Stimulated activated naive CD8-positive, alpha-beta T cell treated with anti-CD3 and anti-CD28 coated beads, Interleukin-15, Interleukin-2, amounts not matched to agents 100 U/mL and 50 U/mL, for 24 hours (primary cell): ENCODE measurements at places on chromosomes 11 and 22.

- DNase-seq = peak; percentile 14
These were observed 94.3 kb downstream of the SLC17A6 start for GRCh38 chr11:22432291-22433093.

GRCh38 chr22:48488611-48489511 lies 1338.8 kb downstream of the BRD1 start:
- DNase-seq = no peak

- no peak for DNase-seq
These were observed 23.8 kb downstream of the IGHMBP2 start for GRCh38 chr11:68927280-68928135.

GRCh38 chr11:110217223-110217877 lies 79.1 kb downstream of the RDX start:
- no peak for DNase-seq

DNA sequence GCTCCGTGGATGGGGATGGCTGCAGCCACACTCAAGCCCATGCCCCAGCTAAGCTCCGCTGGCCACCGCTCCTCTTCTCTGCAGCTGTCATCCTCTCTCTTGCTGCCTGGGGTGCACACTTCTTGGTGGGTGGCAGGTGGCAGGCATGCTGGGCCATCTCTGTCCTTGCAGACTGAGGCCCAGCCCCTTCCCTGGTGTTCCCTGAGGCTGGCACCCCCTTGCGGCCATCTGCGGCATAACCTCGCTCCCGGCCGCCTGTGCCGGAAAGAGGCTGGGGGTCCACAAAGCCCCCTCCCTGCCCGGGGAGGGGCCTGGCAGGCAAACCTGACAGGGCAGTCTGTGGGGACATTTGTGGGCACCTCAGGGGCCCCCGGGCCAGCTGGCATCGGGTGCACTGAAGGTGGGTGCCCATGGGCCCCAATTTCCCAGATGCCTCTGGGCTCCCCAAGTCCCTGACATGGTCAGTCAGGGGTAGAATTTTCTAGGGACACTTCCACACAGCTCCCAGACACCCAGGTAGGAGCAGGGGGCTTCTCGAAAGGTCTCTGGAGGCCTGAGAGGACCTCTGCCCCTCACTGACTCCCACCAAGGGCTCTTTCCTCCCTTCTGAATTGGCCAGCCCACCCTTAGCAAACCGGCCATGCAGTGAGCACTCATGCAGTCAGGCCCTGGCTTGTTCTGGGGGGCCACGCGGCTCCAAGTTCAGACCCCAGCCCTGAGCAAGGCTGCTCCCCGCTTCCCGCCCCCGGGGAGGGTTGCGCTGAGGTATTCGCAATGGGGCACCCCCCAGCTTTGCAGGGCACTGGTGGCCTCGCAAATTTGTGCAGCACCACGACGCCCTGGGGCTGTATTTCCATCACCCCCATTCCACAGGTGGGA lies 23.5 kb upstream of the TH start:
- DNase-seq = peak; percentile 73

DNA sequence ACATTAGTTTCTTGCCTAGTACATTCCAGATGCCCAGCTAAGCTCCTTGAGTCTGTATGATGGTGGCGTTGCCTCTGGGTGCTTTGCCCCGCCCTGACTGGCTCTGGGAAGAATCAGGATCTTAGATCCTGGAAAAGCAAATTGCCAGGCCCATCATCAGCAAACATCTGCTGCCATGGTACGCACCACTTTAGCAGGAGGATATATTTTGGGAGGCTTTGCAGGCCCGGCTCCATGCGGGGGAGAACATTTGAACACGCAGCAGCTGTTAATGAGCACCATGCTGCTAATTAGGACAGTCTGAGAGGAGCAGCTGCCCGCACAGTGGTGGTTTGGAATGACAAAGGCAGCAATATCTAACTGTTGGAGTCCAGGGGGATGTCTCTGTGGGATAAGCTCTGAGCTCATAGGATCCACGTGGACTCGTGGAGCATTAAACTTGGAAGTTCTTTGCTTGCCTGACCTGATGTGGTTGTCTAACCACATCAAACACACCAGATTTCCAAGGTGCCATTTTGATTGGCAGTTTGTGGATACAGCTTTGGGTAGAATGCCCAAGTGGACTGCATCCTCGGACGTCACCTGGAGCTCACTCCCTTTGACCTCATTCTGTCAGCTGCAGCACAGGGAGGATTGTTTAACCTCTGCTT lies 217.0 kb upstream of the ZBED5 start:
- DNase-seq = no peak

- no peak for DNase-seq
These were observed 18.5 kb downstream of the BLID start for GRCh38 chr11:122097419-122098001.

DNA sequence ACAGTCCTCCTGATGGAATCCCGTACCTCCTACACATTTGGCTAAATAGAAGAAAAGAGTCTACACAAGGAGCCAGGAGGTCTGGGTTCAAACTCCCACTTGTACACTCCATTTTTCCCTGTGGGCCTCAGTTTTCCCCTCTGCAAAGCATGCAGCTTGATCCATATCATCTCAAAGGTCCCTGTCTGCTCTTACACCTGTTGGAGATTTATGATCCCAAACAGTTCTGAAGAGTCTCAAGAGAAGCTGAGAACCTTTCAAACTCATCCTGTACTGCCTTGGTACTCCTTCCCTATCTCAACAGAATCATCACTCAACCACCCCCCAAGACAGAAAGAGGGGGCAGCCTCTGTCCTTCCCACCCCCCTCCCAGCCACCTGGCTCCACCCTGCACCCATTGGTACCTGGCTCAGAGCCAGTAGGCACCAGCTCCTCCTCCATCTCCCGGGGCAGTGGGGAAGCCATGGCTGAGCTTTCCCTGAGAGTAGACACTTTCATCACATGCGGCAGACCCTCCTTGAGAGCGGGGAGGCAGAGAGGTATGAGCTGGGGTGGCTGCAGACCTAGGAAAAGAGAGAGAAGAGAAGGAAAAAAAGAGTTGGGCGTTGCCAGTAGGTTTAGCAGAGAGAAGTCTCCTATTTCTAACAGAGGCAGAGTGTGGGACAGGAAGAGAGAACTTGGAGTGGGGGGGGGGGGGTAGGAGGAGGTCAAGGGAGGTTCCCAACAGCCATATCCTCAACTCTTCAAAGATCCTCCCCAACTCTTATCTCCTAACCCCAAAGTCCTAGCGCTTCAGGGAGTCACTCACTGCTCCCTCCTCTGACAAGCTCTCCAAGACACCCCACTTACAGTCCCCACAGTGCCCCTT lies 3.1 kb downstream of the TNKS1BP1 start:
- DNase-seq = no peak

- no peak for DNase-seq
These were observed 39.8 kb downstream of the CSTPP1 start for GRCh38 chr11:46976182-46976854.

GRCh38 chr11:99918761-99919160 lies 768.3 kb upstream of the ARHGAP42 start:
- no peak for DNase-seq

DNA sequence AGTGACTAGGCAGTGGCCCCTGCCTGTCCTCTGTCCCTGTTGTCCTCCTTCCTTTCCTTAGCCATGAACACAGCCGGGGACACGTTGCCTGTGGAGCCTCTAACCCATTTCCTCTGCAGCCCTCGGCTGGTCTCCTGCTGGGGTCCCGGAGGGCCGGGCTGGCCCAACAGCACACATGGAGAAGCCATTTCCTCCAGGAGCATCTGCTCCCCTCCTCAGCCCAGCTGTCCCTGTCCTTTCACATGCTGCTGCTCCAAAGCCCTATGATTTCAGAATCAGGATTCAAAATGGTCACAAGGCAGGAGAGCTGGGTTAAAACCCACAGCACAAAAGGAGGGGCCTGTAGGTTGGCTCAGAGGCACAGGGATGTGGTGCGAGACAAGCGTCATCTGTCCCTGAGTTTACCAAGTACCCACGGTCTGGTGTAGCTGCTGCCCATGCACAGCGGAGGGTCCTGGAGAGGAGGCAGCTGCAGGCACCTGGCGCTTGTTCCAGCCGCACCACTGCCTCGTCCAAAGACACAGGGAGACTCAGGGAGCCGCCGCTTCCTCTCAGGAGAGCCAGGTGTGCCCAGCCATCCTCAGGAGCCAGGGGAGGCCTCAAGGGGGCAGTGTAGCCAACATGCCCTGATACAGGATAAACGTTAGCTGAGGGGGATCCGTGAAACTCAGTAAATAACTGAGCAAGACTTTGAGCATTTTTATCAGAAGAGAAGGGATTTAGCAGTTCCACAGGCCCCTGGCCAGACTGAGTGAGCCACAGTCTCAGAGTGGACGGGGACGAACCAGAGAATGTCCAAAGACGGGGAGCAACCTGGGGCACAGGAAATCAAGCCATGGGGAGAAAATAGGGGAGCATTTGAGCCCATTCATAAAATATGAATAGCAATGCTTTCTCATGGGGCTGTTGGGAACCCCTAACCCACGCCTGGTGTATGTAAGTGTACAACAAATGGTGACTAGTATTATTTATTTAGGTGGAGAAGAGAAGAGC lies 3.9 kb upstream of the VSIG10L2 start:
- peak; percentile 66 for DNase-seq

- no peak for DNase-seq
These were observed 106.9 kb downstream of the ST3GAL4 start for GRCh38 chr11:126462422-126462821.

GRCh38 chr11:40223596-40224330 lies 1235.7 kb downstream of the LRRC4C start:
- no peak for DNase-seq

- DNase-seq = no peak
These were observed 1185.3 kb downstream of the JRKL start for GRCh38 chr11:97574976-97575665.

DNA sequence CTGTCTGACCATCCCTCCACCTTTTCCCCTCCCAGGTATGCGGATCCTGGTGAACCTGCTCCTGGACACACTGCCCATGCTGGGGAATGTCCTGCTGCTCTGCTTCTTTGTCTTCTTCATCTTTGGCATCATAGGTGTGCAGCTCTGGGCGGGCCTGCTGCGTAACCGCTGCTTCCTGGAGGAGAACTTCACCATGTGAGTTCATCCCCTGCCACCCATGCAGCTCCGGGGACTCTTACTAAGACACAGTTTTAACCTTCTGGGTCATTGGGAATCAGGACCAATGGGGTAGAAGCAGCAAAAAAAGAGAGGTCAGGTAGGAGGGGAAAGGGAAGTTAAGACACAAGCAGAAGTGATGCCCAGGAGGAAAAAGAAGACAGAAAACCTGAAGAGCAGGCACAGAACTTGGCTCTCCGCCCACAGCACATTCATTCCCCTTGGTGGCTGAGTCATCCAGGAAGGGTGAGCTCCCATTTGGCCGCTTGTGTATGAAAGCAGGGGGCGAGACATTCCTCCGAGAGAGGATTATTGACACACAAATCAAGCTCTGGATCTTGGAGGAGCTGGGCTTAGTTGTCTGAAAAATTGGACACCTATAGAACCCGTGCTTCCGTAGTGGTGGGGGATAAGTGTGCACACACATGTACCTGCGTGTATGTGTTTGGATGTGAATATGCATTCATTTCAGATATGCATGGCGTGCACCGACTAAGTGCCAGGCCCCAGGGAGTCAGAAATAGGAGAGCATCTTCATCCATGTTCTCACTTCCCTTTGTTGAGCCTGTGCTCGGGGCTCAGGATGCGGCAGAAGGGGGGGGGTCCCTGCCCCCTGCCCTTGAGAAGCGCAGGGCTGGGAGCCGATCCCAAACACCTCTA lies 64.2 kb downstream of the CACNA1I start:
- DNase-seq = peak; percentile 30

DNA sequence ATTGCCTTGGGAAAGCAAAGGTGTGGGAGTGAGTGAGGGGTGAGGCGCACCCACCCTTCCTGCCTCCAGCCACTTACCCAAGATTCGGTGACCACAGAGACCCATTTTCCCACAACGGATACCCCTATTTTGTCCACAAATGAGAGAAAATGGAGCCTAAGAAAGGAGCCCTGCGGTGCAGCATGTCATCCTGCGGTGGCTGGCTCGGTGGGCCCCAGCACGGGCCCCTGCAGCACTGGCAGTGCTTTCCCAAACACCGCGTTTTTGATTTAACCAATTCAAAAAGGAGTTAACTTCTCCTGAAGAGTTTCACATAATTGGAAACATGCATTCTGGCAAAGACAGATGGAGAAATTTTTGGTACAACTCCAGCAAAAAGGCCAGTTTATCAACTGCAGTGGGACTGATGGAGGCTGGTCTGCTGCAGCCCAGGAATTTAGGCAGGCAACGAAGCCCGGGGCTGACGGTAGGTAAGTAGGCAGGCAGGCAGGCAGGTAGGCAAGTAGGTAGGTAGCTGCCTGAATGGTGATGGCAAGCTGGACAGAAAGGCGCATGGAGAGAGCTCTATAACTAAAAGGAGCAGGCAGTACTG lies 84.2 kb downstream of the FDX1 start:
- no peak for DNase-seq
